ENCODE measurements at places on chromosomes 5 and 9. TPM values are rescaled to one million over a fixed set of nuclear protein-coding genes. Genes with fewer than 3 reads are reported as not detected.

DNA sequence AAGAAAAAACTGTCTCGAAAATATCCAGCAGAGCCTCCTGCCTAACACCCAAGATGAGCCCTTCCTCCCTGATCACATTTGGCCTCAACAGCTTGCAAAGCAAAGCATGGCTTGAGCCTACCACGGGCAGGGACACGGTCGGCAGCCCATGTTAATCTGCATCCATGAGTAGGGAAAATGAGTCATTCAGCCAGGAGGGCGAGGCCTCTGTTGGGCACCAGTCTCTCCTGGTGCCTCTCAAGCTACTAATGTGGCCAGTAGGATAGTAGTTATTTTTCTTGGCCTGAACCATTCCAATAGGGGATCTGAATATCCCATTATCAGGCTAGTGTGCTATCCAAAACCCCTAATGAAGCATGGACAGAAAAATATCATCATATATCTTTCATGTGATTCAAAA, 43.0 kb upstream of the SHB start:
- no peak overlapping the region for H3K27ac ChIP-seq
- DNase-seq = no peak
- no peaks in the 10 kb centered on the region for H3K36me3 ChIP-seq
- no peak overlapping the region for H3K4me3 ChIP-seq

DNA sequence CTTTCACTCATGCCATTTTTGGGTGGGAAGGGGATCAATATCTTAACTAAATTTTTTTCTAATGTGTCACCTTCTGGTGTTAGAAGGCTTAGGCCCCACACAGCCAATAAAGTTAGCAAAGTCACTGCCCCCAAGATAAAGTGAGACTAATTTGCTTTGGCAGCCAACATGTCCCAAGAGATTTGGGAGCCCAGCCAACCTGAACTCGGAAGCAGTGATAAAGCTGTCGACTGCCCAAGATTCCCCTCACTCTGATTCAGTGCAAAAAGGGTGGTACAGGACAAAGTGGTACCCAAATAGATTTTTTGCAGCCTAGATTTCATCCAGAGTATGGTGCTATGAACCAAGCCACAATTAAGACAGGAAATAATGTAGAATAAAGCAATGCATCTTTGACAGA, 572.5 kb upstream of the ARRDC3 start:
- no peak for DNase-seq
- H3K27me3 ChIP-seq = no peaks in the 10 kb centered on the region
- no peaks in the 10 kb centered on the region for H3K4me1 ChIP-seq
- no peak overlapping the region for H3K4me3 ChIP-seq
- no peaks in the 10 kb centered on the region for H3K36me3 ChIP-seq

GRCh38 chr9:97046228-97046627, 7.3 kb upstream of the CTSV start:
- peak overlapping the region; percentile 34 for H3K4me3 ChIP-seq
- peak overlapping the region; percentile 84 for H3K27ac ChIP-seq
- H3K27me3 ChIP-seq = no peaks in the 10 kb centered on the region
- peaks cover 36% of the 10 kb centered on the region for H3K4me1 ChIP-seq
- no peaks in the 10 kb centered on the region for H3K36me3 ChIP-seq

GRCh38 chr9:91547081-91547480, 123.4 kb upstream of the NFIL3 start:
- H3K4me3 ChIP-seq = no peak overlapping the region
- H3K36me3 ChIP-seq = no peaks in the 10 kb centered on the region
- DNase-seq = no peak
- H3K27ac ChIP-seq = no peak overlapping the region
- H3K27me3 ChIP-seq = no peaks in the 10 kb centered on the region

- no peak overlapping the region for H3K4me3 ChIP-seq
- H3K36me3 ChIP-seq = no peaks in the 10 kb centered on the region
- no peaks in the 10 kb centered on the region for H3K27me3 ChIP-seq
- no peak for DNase-seq
- no peak overlapping the region for H3K27ac ChIP-seq
These were observed 810.9 kb upstream of the ACO1 start for GRCh38 chr9:31573561-31573960.

DNA sequence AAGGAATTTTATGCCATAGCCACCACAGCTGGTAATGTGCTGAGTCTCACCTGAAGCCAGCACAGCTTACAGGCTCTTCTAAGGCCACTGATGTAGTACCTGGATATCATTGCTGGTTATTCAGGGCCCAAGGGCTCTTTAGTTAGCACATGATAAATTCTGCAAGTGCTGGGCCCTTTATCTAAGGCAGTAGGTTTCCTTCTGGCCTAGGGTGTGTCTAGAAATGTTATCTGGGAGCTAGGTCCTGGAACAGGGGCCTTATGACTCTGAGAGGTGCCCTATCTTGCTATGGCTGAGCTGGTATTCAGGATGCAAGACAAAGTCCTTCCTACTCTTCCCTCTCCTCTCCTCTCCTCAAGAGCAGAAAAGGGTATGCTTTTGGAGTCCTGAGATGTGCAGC, 1424.5 kb upstream of the NUDT12 start:
- no peaks in the 10 kb centered on the region for H3K36me3 ChIP-seq
- H3K27me3 ChIP-seq = no peaks in the 10 kb centered on the region
- no peak overlapping the region for H3K4me3 ChIP-seq
- H3K27ac ChIP-seq = no peak overlapping the region
- no peaks in the 10 kb centered on the region for H3K4me1 ChIP-seq

DNA sequence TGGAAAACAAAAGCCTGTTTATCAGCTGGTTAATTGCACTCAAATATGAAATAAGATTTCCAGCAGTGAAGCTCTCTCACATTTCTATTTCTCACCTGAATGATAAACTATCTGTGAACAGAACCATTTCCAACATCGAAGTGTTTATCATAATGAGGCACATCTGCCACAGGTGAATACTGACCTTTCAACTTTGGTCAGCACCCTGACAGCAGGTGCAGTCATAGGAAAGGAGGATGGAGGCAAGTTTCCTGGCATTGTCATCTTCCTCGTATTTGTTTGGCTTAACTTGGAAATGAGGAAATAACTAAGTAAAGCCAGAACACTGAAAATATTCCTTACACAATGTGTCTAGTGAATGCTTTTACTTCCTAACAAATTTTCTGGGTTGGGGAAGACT, 716.4 kb downstream of the NR2F1-AS1 start:
- no peaks in the 10 kb centered on the region for H3K27me3 ChIP-seq
- H3K27ac ChIP-seq = no peak overlapping the region
- no peak overlapping the region for H3K4me3 ChIP-seq
- no peaks in the 10 kb centered on the region for H3K4me1 ChIP-seq
- H3K36me3 ChIP-seq = no peaks in the 10 kb centered on the region
- DNase-seq = no peak

DNA sequence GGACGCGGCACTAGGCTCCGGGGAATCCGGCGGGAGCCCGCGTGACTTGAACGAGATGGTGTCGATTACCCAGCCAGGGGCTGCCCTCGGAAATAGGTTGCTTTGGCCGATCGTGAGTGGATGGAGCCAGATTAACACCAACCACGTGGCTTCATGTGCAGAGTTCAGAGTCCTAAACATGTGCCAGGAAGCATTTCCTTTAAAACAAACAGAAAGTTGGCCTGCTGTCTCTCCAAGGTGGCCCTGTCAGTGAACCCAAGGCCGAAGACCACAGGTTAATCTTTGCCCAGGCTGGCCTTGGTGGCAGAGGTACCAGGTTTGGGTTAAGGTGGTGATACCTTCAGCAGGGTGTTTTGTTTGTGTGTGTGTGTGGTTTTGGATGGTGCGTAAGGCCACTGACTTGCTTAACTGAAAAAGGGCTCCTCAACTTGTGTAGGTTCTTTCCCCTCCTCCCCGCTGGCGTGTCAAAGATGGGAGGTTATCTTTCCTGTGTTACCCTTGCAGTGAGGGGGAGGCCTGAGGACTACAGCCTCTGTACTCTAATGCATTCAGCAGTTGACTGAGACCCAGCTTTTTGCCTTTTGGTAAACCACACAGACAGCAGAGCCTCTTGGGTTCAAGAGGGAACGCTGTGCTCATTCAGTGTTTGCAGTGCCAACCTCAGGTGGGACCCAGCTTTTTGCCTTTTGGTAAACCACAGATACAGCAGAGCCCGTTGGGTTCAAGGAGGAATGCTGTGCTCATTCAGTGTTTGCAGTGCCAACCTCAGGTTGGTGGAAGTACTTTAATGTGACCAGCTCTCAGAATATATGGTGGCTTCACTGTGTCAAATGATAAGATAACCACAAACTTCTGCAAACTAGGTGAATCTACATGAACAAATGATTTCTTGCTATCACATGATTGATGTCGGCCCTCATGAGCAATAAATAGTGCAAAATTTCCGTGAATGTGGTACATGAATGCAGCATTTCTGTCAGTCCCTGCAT, 1.4 kb downstream of the IQGAP2 start:
- no peaks in the 10 kb centered on the region for H3K36me3 ChIP-seq
- no peak overlapping the region for H3K4me3 ChIP-seq
- DNase-seq = no peak
- no peaks in the 10 kb centered on the region for H3K4me1 ChIP-seq

Gene ENTREP1
- 0.36 TPM for total RNA-seq

Gene PITX1
- total RNA-seq = 40.8 TPM

Measured in PC-3 (cell line).